HuH-7 (cell line): ENCODE measurements at places on chromosomes 7 and 10.

GRCh38 chr7:84157171-84157570 lies 37.4 kb downstream of the SEMA3A start:
- DNase-seq = no peak

DNA sequence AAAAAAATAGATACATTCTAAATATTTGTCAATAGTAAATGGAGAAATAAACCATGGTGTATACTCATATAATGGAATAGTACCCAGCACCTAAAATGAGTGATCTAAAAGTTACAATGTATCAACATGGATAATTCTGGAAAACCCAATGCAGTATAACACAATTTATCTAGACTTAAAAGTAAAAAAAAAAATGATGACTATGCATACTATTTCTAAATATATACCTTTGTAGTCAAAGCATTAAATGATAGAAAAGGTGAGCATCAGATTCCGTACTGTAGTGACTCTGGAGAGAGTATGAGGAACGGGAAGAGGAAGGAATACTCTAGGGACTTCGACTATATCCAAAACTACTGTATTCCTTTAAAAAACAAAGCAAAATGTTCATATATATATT lies 115.2 kb upstream of the CDCA7L start:
- no peak for DNase-seq

DNA sequence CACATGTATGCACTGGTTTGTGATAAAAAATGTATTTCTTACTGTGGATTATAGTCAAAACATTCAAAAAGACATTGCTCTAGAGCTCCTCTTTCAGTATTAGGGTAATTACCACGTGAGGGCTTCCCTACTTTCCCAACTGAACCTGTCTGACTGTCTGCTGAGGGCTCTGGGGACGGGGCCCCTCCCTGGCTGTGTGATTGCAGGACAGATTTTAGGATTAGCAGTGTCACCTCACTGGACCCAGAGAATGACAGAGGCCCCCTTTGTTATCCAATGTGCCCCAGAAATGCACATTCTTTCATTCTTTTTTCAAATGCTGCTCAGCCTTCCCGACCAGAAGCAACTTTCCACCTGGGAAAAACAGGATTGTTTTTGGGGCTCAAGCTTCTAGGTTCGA lies 43.6 kb upstream of the MXI1 start:
- no peak for DNase-seq

- DNase-seq = no peak
These were observed 782.0 kb upstream of the ZWINT start for GRCh38 chr10:57142925-57143576.

DNA sequence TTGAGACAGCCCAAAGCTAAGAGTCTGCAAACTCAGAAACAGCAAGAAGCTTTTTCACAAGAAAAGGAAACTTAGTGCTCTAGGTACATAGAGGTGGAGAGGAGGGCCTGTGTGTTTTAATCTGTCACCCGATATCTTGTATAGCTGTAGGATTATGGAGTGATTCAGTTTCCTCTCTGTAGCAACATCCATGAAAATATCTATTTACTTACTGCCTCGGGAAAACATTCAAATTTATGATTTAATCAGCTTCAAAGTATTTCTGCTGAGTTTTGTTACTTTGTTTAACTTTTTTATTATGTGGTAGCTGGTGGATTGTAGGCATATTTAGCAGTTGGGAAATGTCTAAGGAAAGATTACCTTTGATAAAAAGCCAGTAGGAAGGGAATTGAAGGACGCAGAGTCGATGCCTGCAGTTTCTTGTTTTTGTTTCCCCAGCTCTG lies 292.0 kb downstream of the CCDC3 start:
- no peak for DNase-seq

DNA sequence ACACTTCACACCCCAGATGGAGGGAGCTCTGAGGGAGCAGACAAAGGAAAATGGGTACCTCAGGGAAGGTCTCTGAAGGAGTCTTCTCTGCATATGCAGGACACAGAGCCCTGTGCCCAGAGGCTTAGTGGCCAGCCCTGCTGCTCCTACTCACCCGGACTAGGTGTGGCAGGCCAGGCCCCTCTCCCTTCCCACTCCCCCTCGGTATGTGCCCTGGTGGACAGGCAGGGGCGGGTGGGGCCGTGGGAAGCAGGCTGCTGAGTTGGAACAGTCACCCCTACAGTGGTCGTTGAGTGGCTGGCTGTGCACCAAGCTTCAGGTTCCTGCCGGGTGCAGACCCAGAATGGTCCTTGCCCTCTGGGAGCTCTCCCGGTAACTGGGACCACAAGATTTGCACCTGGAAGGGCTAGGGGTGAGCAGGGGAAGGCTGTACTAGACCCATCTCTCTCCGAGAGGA lies 68.6 kb downstream of the ZMIZ1 start:
- DNase-seq = no peak

DNA sequence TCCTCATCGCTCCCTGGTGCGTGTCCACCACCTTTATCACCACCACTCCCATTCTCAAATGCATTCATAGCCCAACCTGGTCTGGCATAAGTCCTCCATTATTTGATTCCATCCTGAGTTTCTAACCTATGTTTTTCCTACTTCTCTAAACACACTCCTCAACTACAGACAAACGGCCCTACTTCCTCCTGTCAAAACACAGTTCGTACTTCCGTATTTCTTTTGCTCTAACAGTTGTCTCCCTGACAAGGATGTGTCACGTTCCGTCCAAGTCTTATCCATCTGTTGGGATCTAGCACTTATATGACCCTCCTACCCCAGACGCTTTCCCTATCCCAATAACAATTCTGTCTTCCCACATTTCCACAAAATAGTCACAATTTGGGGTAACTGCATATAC lies 46.8 kb downstream of the DOCK4 start:
- no peak for DNase-seq

DNA sequence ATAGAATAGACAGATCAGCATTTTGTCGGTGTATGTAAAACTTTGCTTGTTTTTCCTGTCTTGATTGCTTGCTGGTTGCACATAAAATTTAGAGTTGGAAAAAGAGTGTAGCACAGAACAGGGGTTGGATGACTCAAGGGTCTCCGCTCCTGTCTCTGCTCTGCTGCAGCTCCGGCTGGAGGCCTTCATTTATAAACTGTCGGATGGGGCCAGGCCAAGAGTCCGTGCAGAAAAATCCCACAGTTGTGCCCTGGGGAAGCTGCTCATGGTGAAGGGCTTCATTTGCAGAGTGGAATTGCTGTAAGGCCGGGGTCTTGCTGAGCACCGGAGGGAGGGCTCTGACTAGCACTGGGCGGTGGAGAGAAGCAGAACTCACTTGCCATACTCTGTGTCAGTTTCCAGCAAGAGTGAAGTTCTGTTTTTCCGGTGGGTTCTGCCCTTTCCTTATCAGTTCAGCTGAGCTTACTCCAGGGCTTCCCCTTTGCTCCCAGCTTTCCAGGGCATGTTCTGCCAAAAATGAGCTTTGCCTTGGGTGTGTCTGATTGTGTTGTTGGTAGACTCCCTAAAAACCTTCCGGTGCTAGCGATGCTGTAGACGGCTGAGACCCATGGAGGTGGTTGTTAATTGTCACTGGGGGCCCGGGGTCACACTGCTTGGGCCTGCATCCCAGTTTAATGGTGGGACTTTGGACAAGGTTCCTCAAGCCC lies 67.2 kb downstream of the CAMK1D start:
- DNase-seq = no peak

GRCh38 chr10:102870221-102870620 lies 951 bp downstream of the AS3MT start:
- no peak for DNase-seq

GRCh38 chr7:44313621-44314031 lies 11.8 kb downstream of the CAMK2B start:
- no peak for DNase-seq

DNA sequence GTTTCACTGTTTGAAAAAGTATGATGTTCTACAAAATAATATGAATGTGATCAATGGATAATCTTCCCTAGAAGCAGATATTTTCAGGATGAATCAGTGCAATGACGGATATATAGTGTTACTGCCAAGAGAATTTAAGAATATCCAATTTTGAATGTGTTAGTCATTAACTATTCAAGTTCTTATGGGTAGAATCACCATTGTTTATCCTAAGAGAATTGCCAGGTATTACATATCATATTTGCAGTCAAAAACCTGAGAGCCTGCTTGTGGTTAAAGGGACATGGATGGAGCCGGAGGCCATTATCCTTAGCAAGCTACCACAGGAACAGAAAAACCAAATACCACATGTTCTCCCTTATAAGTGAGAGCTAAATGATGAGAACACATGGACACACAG lies 26.9 kb downstream of the AHR start:
- no peak for DNase-seq

- DNase-seq = no peak
These were observed 68.7 kb upstream of the PPP1R9A start for GRCh38 chr7:94838717-94839116.

- no peak for DNase-seq
These were observed 62.9 kb downstream of the AKR1B1 start for GRCh38 chr7:134396031-134396430.

- no peak for DNase-seq
These were observed 595.5 kb downstream of the INHBA start for GRCh38 chr7:41107330-41107937.

- no peak for DNase-seq
These were observed 67.0 kb downstream of the OSBPL3 start for GRCh38 chr7:24912874-24913514.

DNA sequence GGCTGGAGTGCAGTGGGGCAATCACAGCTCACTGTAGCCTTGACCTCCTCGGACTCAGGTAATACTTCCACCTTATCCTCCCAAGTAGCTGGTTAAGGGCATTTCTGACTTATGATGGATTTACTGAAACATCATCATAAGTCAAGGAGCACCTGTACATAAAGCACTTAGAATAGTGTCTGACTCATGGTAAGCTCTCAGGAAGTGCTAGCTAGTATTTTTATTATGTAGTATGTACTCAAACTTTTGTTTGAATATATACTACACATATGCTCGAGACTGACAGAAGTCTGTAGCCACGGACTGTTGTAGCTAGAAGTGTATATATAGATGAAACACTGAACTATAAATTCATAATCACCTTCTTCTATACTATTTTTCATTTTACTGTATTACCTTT lies 107.5 kb upstream of the DNAJB12 start:
- no peak for DNase-seq

DNA sequence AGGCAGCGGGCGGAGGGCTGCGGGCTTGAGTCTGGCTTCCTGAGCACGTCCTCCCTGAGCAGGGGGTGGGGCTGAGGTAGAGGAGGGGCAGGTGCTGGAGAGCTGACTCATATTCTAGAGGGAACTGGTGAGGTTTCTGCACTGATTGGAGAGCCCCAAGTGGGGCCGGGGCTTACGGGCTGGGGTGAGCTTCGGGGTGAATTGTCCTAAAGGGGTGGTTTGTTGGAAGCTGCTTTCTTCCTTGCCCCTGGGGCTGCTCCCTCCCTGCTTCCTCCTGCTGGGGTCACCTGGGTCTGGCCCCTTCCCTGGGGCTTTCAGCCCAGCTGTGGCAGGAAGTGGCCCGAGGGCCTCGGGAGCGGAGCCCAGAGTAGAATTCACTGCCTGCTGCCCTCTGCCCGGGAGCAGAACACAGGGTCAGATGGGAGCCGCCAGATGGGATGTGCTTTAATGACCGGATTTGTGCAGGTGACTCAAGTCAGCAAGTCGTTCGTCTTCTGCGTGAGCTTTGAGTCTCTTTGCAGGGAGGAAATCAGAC lies 48.6 kb downstream of the FAM20C start:
- no peak for DNase-seq

DNA sequence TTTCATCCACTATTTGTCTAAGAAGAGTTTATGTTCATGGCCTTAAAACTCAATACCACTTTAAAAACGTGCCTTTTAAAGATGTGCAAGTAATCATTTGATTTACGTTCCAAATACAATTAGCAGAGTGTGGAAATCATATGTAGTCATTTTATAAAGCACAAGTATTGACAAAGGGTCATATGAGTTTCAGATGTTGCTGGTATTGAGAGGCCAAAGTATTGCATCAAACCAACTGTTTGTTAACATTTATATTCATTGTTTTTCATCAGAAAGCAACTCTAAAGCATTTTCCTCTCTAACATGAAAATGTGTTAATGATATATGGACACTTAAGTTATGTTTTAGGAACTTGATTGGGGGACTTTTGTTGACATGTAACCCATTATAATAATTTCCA lies 11.5 kb upstream of the TSGA13 start:
- no peak for DNase-seq

DNA sequence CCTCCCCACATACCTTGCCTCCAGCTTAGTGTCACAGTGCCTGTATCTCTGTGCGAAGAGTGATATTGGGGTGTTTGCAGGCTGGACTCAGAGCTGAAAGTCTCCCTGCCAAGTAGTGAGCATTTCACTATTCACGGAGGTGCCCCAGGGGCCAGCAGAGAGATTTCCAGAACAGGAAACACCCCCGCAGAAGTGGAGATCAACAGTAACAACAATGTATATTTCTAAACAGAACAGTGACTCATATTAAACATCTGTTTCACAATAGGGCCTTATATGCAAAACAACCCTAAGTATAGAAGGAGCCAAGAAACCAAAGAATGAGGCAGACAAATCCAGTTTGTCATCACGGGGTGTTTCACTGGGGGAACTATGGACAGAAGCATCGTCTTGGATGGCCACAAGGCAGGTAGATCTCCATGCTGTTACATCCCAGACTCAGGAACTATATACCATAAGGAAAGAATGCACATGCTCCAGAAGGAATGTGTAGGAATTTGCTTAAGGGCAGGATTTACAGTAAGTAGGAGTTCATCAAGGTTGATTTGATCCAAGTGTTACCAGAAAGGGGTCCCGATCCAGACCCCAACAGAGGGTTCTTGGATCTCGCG lies 29.3 kb upstream of the CCL24 start:
- DNase-seq = no peak

- no peak for DNase-seq
These were observed 9.3 kb downstream of the SCD start for GRCh38 chr10:100356067-100357017.

DNA sequence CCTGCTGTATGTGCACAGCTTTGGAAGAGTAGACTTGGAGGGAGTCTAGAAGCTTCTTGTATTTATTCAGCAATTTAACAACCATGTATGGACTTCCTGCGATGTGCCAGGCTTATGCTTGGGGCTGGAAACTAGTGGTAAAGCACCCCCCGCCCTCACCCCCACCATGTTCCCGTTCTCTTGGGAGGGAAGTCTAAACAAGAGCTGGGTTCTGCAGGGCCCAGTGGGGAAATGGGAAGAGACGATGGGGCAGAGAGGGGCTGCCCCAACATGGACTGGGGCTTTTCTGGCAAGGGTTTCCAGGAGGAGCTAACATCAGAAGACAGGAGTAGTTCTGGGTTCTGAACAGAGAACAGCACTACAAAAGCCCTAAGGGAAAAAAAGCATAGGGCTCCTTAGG lies 8.0 kb downstream of the RASSF4 start:
- DNase-seq = no peak

DNA sequence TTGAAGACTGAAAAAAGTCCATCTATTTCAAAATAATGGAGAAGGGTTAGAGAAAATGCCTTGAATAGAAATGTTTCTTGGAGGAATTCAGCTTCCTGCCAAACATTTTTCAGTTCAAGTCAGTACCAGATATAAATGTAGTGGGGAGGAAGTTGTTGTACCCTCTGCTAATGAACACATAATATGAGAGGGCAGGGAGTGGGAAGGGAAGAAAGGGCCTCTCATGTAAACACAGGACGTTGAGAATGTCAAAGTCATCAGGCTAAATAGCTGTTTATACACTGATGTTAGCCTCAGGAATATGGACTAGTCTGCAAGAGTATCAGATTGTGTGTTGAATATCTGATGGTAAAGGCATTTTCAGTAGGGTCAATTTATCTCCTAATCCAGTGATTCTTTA lies 37.0 kb downstream of the GPR37 start:
- no peak for DNase-seq

- DNase-seq = no peak
These were observed 179.3 kb upstream of the FZD8 start for GRCh38 chr10:35821339-35821911.

- no peak for DNase-seq
These were observed 169.3 kb downstream of the GRID1 start for GRCh38 chr10:86197166-86197790.
